ENCODE measurements at places on chromosomes 1 and 21.

GRCh38 chr1:12012560-12013316, 6.6 kb upstream of the MIIP start:
- DNase-seq, result no peak

GRCh38 chr1:33099290-33100118, 18.6 kb downstream of the AZIN2 start:
- DNase-seq, result peak; percentile 99

- peak; percentile 98 for DNase-seq
Observed at GRCh38 chr1:12075195-12076114, 12.4 kb downstream of the TNFRSF8 start.

DNA sequence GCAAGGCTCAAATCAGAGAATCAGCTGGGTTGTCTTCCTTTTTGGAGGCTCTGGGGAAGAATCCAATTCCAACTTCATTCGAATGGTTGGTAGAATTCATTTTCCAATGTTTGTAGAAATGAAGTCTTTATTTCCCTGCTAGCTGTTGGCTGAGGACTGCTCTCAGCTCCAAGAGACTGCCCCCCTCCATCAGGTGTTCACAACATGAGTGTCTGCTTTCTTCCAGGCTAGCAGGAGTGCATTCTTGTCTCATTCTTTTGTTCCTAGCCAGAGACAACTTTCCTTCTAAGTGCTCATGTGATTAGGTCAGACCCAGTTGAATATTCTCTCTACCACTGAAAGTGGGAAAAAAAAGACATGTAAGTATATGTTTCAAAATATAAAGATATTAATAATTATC, 95.2 kb downstream of the HLX start:
- DNase-seq, result no peak

GRCh38 chr1:106646261-106646784, 410.2 kb upstream of the PRMT6 start:
- DNase-seq, result no peak

- no peak for DNase-seq
Observed at GRCh38 chr1:227941509-227942020, 6.2 kb downstream of the WNT9A start.

DNA sequence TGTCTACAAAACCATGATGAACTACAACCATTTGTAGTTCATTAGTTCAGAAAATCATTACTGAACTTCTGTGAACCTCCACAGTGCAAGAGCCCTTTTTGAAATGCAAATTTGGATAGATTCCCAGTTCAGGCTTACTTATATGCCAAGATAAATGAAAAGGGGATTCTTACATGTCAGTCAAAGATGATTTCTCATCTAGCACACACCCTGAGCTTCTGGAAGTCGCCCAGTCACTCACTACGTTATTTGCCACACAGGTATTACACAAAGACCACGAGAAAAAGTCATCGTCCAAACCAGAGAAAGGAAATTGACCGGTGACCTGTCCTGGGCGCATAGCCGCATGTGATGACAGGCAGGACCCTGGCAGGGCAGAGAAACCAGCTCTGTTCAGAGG, 41.8 kb downstream of the ETS2 start:
- DNase-seq, result peak; percentile 61

DNA sequence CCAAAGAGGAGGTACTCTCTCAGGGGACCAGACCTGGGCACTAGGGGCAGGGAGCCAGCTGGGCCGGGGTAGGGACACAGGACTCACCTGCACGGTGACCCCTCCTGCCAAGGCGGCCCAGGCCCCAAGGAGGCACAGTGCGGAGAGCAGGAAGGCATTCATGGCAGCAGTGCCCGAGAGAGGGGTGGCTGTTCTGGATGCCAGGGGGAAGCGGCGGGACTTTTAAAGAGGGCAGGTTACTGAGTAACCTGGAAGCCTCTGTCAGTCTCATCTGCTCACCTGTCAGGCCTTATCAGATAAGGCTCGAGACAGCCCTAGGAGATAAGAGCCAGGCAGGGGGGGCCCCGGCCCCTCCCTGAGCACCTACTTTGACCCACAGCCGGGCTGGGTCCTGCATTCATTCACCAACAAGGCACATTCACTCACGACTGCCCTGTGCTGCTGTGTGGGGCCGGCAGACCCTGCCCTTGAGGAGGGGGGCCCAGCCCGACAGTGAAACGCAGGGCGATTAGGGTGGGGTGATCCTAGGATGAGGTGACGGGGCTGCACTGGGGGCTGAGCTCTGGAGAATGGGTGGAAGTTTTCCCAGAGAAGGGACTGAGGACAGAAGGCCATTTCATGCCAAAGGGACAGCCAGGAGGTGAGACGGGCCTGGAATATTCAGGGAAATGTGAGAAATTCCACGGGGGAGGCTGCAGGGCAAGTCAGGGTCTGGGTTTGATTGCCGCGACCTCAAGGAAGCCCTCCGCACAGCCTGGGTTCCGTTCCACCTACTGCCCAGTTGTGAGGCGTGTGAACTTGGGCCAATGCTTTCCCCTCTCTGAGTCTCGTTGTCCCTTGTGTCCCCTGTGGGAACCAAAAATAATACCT, at the start of gene GUCA2A:
TSS of gene GUCA2A (minus strand) at position 195 of the 870 bp plus-strand sequence. CDS start at position 162, 33 bp downstream.
- no peak for DNase-seq

GRCh38 chr1:90186506-90187322, 191.8 kb downstream of the ZNF326 start:
- no peak for DNase-seq

- peak; percentile 79 for DNase-seq
Observed at GRCh38 chr1:12078938-12079861, 16.1 kb downstream of the TNFRSF8 start.

DNA sequence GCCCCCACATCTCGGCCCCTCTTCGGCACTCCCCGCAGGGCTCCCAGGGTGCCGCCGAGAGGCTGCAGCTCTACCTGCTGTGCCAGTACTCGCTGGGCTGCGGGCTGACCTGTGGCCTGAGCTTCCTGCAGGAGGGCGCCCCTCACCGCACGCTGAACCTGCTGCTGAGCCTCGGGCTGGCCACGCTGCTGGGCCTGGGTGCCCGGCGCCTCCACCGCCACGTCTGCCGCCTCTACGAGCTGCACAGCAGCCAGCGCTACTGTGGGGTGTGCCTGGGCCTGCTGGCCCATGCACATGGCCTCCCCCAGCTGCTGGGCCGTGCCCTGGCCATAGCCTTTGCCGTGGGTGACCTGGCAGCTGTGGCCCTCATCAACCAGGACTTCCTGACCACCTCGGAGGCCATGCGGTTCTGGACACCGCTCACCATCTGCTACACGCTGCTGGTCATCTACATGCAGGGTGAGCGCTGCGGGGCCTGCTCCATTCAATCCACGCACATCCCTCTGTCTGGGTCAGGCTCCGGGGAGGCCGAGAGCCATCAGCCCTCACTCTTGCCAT, 1.9 kb downstream of the TMEM82 start:
- DNase-seq, result no peak

DNA sequence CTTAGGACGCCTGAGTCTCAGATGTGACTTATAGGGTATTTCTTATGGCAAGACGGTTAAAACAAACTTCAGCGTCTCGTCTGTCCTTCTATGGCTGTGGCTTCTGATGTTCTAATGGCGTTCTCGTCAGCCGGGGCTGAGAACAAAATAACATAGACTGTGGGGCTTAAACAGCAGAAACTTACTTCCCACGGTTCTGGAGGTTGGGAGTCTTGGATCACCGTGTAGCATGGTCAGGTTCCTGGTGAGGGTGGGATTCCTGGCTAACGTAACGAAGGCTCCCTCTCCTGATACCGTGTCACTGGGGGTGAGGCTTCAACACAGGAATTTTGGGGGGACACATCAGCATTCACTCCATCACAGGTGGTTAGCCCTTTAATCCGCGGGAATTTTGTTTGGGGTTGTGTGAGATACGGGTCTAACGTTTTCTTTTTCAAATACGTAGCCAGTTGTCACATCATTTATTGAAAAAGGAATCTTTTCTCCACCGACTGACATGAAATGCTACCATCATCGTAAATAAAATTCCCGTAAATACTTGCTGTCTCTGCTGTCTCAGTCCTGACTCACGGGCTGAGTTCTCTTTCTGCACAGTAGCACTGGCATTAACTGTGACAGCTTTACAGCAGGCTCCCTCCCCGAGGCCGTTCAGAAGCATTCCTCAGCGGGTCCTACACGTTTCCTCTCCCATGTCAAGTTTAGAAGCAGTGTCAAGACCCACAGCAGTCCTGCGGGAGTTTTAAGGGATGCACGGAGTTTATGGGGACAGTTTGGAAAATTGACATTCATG, 8.1 kb upstream of the POFUT2 start:
- peak; percentile 59 for DNase-seq

GRCh38 chr1:36900128-36900527, 134.2 kb downstream of the GRIK3 start:
- DNase-seq, result no peak

GRCh38 chr1:93681101-93681988, at the start of gene BCAR3:
TSS of gene BCAR3 (minus strand) at chr1:93681837. CDS start at chr1:93674930, 6,907 bp downstream.
- DNase-seq, result peak; percentile 37

DNA sequence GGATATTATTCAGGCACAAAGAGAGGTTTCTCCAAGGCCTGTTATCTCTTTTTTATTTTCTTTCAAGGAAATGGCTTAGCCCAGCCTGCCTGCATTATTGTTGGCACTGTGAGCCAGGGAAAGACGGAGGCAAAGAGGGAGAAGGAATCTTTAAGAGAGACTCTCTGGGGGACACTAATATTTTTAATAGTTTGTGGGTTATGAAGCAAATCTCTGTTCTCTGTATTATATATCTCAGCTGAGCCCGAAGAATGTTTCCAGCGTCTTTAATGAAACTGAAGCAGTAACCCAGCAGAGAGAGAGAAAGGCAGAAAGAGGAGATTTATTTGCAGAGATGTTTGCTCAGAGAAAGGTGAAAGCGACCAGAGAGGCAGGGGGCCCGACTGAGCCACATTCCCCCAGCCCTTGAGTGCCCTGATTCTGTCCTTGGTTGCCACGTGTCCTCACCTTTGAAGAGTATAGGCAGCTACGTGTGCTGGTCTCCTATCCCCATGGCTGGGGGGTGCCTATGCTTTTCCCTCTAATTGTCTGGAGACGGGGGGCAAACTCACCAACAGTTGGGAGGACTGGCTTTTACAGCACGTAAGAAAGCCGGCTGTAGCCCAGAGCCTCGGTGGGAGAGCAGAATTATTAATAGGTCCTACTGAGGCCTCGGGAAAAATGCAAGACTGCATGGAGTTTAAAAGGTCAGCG, 166.4 kb downstream of the TRABD2B start:
- no peak for DNase-seq

DNA sequence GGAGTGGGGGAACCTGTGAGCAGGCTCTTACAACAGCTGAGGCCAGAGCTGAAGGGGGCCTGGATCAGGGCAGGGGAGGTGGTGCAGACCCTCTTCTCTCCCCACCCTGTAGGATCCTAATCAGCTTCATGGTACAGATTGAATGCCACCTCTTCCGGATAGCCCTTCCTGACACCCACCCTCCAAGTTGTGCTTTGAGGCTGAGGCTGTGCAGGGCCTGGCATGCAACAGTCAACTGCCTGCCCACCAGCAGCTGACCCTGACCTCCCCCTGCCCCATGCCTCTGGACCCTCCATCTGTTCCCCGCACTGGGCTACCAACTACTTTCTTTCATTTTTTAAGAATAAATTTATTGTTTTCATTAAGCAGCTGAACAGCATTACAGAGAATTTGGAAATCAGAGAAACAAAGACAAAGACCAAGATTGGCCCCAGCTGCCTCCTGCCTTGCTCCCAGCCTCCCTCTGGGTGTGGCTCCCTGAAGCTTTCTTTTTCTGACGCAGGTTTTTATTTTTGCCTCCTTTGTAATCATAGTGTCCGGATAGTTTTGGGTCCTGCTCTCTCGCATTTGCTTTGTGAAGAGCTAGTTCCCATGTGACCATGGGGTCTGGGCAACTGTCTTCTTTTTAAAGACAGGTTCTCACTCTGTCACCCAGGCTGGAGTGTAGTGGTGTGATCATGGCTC, 12.8 kb downstream of the ZNF362 start:
- DNase-seq, result peak; percentile 9

- peak; percentile 47 for DNase-seq
Observed at GRCh38 chr1:203342192-203342940, 8.6 kb downstream of the FMOD start.

- DNase-seq, result no peak
Observed at GRCh38 chr1:227919906-227920305, 27.8 kb downstream of the WNT9A start.

DNA sequence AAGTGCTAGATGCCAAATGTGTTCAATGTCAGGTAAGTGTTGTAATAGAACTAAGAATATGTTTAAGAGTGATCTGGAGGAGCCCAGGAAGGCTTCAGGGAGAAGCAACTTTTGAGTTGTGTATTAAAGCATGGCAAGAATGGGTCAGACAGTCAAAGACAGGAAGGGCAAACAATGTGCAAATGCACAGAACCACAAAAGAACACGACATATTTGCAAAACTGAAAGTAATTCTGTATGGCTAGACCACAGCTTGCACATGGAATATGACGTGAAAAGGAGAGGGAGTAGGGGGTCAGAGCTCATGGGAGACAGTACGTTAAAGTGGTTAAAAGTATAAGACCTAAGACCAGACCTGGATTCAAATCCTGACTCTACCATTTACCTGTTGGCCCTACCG, 7.1 kb upstream of the SORT1 start:
- DNase-seq, result no peak

DNA sequence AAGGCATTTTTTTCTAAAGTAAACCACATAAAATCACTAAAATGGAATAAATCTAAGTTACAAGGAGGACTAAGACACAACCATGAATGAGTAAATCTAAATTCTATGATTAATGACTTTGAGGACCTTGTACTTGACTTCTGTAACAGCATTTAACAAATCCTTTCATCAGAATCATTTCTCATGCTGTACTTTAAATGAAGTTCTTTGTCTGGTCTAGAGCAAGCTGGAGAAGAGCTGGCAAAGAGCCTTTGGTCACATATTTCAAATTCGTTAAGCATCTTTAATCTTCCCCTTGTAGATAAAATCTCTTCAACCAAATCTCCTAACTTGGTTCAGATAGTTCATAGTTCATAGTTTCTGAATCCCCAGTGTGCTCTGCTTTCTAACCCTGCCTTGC, 405.4 kb downstream of the PTPRC start:
- DNase-seq, result no peak

- DNase-seq, result peak; percentile 46
Observed at GRCh38 chr1:21238141-21238800, 52.0 kb downstream of the ECE1 start.

All from cardiac fibroblast (primary cell).